ENCODE measurements at places on chromosomes 3 and 15.

DNA sequence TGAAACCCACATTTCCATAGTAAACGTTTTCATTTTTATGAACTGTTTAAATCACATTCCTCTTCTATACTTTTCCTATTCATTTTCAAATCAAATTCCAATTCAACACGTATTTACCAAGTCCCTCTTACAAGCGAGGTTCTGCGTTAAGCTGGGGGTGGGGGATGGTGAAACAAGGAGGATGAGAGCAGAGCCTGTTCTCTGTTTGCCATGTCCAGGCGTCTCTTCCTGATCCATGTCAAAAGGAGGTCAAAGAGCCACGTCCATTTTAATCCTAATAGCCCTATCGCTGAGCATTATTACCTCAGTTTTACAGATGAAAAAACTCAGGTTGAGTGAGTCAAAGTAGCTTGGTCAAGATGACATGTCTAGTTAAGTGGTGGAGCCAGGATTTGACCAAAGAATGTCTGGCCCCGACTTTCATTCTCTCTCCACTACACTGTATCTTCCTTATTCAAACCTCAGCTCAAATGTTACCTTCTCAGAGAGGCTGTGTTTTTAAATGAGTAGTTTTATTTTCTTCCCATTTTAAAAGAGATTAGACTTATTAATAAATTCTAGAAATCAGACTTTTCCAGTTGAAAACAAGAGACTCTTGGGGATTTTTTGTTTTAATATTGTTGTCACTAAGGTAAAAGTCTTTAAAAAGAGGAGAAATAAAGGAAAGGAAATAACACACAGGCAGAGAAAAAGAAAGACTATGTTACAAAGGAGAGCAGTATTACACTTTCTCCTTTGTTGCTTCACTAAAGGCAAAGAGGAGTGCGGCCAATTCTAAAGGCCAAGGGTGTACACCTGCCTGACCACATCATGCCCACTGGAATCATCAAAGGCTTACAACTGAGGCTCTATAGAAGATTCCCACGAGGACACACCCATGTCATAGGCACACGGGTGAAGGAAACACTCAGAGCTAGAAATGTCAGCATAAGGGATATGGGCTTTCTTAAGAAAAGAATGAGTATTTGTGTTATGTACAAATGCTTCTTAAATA lies 42.4 kb downstream of the MYO5A start:
- DNase-seq, result no peak

DNA sequence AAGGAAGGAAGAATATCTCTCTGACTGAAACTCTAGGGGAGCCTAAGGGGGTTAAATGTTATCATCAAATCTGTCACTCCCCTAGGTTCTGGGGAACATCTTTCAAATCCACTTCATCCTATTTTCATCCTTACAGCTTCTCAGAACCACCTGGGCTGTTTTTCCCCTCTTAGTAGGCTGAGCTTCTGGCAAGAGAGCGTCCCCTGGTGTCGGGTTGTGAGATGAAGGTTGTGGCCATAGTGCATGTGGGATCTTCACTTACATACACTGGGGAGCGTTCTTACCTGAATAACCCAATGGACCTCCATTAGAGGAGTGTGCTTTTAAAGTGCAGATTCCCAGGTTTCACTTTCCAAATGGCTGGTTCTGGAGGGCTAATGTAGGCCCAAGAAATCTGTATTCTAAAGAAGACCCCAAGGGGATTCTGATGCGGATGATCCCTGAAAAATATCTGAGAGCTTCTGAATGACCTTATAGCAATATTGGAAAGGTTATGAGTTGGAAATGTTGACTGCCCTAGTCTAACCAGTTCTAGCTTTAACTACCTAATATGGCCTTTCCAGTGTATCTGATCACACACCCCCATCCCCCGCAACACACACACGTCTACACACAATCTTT lies 663.7 kb downstream of the AGBL1 start:
- peak; percentile 1 for DNase-seq

GRCh38 chr3:187181454-187182170 lies 15.7 kb upstream of the RTP1 start:
- DNase-seq, result no peak

DNA sequence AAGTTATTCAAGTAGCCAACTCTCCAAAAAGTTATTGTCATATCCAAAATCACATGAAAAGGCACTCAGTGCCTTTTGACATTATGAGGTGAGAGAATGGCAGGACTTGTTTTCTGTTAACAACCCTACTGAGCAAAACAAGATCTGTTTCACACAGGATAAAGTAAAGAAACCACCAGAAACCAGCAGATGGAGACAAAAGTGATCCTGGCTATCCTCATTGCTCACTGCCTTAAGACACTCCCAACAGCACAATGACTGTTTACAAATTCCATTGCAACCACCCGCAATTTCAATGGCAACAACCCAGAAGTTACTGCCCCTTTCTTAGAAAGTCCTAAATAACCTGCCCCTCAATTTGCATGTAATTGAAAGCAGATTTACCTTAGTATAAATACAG lies 352.6 kb upstream of the NDN start:
- no peak for DNase-seq

GRCh38 chr15:62941699-62942098 lies 100.8 kb upstream of the TPM1 start:
- no peak for DNase-seq

- no peak for DNase-seq
These were observed 75.5 kb downstream of the DAPK2 start for GRCh38 chr15:63970621-63971426.

DNA sequence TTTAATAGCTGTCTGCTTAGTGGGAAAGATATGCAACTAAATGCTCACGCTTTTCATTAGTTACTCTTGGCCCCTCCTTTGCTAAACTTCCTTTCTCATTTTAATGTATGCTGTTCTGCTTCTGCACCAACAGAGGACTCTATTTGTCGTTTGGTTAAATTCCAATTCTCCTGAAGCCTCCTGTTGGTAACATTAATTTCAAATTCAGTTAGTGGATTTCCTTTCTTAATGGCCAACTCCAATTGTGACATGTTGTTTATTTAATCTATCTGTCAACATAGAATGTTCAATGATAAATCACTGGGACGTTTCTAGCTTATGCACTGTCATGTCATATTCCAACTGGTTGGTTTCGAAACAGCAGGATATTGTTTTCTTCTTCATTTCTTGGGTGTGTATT lies 467.4 kb upstream of the BCHE start:
- DNase-seq, result no peak

DNA sequence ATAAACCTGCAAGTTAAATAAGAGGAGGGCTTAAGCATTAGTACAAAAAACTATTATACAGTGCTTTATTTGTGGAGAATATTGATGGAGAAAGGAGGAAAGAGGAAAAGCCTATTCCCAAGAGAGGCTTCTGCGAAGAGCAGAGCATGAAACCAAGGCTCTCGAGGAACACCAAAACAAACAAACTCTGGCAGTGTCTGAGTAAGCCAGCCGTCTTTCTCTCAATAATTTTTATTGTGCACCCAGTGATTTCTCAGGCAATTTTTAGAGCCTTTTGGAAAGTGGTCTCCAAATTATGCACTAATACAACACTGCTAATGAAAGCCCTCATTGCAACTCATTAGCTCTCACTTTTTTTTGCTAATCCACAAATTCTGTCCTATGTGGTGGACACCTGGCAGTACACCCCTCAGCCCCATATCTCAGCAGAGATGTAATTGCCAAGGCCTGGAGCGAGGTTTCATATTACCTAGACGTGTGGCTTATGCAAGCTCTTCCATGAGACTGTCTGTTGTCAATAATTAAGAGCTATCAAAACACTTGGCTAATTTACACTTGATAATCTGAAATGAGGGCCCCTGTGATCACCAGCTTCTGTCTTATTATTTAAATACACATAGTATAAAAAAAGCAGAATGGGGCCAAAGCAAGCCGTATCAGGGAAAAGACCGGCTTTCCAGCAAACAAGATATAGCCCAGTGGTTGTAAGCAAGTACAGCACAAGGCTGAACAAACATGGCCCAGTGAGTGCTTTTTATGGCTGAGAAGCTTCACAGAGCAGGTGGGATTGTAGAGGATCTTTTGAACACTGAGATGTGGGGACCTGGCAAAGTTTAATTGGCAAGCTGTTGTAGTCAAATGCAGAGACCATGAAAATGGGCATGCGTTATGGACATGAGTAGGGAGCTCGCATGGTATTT lies 216.9 kb downstream of the ROBO2 start:
- no peak for DNase-seq

GRCh38 chr3:102059145-102059943 lies 210.0 kb downstream of the NFKBIZ start:
- DNase-seq, result no peak

DNA sequence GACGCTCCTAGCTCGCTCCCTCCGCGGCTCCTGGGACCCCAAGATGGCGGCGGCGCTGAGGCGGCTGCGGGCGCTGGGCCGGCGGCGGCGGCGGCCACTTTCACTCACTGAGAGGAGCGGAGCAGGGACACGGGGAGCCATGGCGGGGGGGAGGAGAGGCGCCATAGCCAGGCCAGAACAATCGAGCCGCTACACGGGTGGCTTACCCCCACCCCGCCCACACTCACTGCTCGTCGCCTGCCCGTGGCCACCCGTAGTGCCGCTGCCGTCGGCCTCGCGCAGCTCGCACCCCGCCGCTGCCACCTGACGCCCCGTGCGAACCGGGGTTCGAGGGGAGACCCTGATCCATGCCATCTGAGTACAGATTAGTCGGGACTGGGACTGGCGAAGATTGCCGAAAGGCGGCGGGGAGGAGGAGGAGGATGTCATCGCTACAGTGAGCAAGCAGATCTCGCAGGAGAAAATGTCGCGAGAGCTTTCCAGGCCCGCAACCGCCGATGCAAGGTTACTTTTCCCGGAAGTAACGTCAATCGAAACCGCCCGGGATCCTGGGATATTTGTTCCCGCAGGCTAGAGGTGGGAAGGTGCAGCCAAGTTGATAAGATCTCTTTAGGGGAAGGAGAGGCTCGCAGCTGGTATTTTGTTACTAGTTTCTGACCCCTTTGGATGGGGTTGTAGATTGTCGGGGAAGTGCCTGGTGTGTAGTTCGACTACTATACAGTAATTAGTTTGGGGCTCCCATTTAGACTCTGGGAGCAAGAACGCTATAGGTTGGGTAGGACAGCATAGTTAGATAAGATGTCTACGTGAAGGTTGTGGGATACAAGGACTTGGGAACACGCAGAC lies at the start of gene INO80:
TSS of gene INO80 (minus strand) at position 165 of the 846 bp plus-strand sequence. CDS start 19,970 bp downstream, outside the sequence.
- DNase-seq, result peak; percentile 88

DNA sequence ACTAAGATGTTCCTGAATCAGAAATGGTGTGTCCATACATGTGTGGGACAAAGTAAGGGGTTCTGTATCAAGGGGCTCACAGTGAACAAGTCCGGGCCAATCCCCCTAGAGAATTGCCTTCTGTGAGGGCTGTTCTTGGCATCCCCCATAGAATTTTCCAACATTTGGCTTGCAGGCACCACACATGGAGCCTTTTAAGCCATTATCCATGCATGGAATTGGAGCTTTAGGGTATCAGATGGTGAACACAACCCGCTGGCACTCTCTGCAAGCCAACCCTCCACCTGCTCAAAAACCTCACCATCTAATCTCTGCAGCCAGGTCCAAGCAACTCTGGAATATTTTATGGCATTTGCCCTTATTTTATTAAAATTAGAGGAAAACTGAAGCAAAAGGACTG lies 278.7 kb downstream of the ERC2 start:
- DNase-seq, result no peak

- DNase-seq, result no peak
These were observed 17.7 kb upstream of the SNX22 start for GRCh38 chr15:64133623-64134344.

DNA sequence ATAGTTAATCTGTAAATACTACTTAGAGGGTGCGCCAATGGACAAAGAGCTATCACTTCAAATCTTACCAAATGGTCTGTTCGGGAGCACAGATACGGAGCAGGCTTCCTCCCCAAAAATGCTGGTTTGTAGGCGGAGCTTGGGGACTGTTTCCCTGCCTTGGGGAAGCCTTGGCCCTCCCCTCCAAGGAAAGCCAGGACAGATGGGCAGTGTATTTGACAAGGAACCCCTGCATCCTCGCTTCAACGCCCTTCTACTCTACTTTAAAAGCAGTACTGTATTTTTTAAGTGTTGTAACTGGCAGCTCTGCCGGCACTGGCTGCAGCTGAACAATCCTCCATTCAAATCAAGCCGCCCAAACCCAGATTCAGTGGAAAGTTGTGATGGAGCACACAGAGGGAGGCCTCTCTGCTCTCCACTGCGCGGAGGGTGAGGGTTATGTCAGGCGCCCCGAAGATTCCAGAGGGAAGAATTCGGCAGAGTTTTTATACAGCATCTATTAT lies 83.1 kb upstream of the FNDC3B start:
- no peak for DNase-seq

Measured in activated CD4-positive, CD25-positive, alpha-beta regulatory T cell (primary cell).